GM12865 (cell line): ENCODE measurements at places on chromosomes 7 and 10.

GRCh38 chr7:124738639-124739038, 27.0 kb downstream of the GPR37 start:
- no peak for DNase-seq

DNA sequence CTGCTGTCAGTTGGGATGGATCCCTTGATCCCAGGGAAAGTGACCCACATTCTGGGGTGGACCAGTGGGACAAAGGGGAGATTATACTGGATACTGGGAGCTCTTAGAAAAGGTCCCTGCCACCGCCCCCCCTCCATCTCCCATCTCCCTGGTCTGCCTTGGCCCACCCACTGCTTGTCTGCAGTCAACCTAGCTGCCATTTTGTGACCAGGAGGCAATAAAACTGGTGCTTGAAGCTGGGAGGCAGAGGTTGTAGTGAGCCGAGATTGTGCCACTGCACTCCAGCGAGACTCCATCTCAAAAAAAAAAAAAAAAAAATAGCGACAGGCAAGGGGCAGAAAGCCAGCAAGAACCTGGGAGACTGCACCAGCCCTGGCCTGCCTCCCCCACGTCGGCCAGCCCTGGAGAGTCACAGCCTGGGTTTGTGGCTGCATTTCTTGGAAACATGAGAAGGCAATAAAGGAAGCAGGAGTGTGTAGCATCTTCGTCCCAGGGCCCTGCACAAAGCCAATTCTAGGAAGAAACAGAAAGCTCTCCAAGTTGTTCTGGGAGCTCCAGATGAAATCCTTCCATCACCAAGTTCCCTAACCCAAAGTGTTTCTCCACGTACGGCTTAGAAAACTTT, 4.7 kb upstream of the ARPC1B start:
- DNase-seq = no peak

GRCh38 chr7:99012722-99013121, 131.2 kb downstream of the SMURF1 start:
- no peak for DNase-seq

- DNase-seq = no peak
Measured at GRCh38 chr10:32070645-32071044, 14.4 kb upstream of the KIF5B start.

- no peak for DNase-seq
Measured at GRCh38 chr10:44185315-44185666, 199.6 kb downstream of the CXCL12 start.
